ENCODE measurements at places on chromosomes 2 and 18. TPM values are rescaled to one million over a fixed set of nuclear protein-coding genes. Genes with fewer than 3 reads are reported as not detected.

DNA sequence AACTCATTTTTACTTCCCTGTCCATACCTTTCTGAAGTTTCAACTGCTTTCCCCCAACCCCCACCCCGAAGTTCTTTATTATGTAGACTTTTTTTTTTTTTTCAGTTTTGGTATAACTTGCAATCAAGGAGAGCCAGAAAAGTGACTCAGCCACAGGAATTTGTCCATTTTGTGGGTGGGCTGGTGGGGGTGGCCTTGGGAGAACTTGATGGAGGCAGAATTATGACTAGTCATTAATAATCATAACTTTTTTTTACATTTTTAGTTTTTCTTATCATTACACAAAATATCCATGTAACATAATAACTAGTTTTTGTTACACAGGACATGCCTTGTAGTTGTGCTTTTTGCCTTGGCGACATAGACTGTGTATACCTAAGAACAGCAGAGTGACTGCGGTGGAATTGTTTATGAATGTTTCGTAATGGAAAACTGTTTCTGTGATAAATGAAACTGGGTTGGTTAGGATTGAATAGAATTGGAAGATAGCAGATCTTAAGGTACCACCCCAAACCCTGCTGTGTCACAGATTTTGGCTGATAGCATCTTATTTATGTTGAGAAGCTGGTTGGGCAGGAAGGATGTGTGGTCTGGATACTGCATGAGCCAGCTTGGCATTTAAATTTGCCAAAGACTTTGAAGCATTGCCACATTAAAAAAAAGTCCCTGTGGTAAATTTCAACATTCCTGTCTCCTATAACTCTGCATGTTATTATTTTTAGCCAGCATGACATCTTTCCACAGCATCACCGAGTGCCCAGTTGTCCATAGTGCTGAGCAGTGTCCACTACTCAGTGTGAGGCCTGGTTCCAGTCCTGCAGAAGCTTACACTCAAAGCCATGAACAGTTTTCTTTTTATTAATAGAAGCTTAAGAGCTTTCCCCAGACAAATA lies 30.7 kb downstream of the LYPD6B start:
- no peaks in the 10 kb centered on the region for H3K36me3 ChIP-seq
- no peak overlapping the region for H3K27ac ChIP-seq
- peaks cover 24% of the 10 kb centered on the region for H3K4me1 ChIP-seq
- no peak for DNase-seq
- H3K4me3 ChIP-seq = no peak overlapping the region
- H3K27me3 ChIP-seq = no peaks in the 10 kb centered on the region

DNA sequence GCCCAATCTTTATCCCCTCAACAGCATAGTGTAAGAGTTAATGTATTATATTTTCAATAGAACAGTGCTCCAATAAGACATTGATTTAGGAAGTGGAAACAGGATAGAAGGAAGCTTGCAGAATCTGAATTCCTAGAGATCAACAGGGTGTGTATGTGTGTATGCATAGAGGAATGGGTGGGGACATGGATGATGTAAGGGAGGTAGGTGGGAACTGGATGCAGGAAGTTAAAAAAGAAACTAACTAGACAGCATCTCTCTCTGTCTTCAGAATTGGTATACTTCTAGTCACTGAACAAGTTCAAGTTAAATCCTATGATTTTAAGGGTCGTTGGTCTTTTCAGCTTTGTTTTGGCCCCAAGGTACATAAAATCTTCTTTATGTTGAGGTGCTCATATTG lies 196.6 kb downstream of the PMAIP1 start:
- DNase-seq = no peak
- no peak overlapping the region for H3K4me3 ChIP-seq
- no peaks in the 10 kb centered on the region for H3K36me3 ChIP-seq
- no peaks in the 10 kb centered on the region for H3K4me1 ChIP-seq

The C2orf78 gene
- not detected for total RNA-seq

The CNRIP1 gene
- 44.4 TPM for total RNA-seq

DNA sequence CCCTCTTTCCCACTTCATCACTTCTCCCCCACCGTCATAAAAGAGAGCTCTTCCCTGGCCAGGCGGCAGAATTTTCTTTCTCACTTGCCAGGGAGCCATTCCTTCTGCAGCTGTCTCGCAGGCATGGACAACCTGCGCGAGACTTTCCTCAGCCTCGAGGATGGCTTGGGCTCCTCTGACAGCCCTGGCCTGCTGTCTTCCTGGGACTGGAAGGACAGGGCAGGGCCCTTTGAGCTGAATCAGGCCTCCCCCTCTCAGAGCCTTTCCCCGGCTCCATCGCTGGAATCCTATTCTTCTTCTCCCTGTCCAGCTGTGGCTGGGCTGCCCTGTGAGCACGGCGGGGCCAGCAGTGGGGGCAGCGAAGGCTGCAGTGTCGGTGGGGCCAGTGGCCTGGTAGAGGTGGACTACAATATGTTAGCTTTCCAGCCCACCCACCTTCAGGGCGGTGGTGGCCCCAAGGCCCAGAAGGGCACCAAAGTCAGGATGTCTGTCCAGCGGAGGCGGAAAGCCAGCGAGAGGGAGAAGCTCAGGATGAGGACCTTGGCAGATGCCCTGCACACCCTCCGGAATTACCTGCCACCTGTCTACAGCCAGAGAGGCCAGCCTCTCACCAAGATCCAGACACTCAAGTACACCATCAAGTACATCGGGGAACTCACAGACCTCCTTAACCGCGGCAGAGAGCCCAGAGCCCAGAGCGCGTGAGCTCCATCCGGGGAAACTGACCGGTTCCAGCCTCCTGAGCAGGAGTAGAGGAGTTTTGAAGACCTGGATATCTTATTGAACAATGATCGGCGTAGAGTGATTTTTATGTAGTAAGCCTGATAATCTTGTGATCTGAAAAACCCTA lies at the start of gene MSGN1:
Gene MSGN1, plus strand, starts transcription at position 65 of the 850 bp plus-strand sequence. Its CDS starts 59 bp downstream, at position 124.
- no peaks in the 10 kb centered on the region for H3K27me3 ChIP-seq
- H3K4me1 ChIP-seq = peaks cover 8% of the 10 kb centered on the region
- H3K4me3 ChIP-seq = no peak within 1 kb of the TSS
- H3K36me3 ChIP-seq = no peaks in the 10 kb centered on the region
- no peak within 1 kb of the TSS for H3K27ac ChIP-seq

The GNAL gene
- 22.0 TPM for total RNA-seq

The KIF1A gene
- total RNA-seq = 1.7 TPM

The DCDC2C gene
- not detected for total RNA-seq

The IL1A gene
- total RNA-seq = not detected

DNA sequence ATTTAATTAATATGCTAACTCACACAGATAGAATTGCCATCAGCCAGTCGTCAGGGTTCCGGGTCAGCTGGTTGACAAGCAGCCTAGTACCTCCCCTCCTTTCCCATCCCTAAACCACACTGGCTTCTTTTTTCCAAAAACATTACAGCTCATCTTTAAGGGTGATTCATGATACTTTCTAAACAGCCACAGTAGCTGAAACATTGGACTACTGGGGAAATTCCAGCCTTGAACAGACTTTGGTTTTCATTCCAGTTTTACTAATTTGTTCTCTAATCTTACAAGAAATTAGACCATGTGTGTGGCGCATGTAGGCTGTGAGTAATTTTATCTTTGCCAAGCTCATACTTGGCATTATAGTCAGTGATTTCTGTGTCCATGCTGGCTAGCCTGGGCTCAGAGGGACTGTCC lies 110.8 kb downstream of the FMNL2 start:
- peak overlapping the region; percentile 0 for H3K27ac ChIP-seq
- H3K36me3 ChIP-seq = no peaks in the 10 kb centered on the region
- H3K4me3 ChIP-seq = no peak overlapping the region
- DNase-seq = no peak
- peaks cover 27% of the 10 kb centered on the region for H3K4me1 ChIP-seq

DNA sequence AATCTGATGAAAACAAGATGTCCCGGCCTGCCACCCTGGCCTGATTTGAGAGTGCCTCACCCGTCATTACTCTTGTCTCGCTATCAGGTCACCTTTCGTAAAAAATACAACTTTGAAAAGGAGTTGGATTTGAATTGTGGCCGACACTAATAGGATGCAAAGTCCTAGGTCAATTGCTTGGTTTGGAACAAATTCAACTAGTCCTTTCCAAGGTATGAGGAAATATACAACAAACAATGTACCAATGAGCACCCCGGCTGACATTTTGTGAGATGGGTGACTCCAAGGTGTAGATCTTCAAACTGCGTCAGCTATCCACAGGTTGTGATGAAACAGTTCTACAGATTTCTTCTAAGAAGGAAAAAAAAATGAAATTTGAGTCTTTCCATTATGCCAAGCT lies 77.8 kb downstream of the BCL2 start:
- peaks cover 48% of the 10 kb centered on the region for H3K4me1 ChIP-seq
- H3K27me3 ChIP-seq = no peaks in the 10 kb centered on the region
- no peak overlapping the region for H3K4me3 ChIP-seq
- H3K36me3 ChIP-seq = no peaks in the 10 kb centered on the region
- no peak overlapping the region for H3K27ac ChIP-seq

DNA sequence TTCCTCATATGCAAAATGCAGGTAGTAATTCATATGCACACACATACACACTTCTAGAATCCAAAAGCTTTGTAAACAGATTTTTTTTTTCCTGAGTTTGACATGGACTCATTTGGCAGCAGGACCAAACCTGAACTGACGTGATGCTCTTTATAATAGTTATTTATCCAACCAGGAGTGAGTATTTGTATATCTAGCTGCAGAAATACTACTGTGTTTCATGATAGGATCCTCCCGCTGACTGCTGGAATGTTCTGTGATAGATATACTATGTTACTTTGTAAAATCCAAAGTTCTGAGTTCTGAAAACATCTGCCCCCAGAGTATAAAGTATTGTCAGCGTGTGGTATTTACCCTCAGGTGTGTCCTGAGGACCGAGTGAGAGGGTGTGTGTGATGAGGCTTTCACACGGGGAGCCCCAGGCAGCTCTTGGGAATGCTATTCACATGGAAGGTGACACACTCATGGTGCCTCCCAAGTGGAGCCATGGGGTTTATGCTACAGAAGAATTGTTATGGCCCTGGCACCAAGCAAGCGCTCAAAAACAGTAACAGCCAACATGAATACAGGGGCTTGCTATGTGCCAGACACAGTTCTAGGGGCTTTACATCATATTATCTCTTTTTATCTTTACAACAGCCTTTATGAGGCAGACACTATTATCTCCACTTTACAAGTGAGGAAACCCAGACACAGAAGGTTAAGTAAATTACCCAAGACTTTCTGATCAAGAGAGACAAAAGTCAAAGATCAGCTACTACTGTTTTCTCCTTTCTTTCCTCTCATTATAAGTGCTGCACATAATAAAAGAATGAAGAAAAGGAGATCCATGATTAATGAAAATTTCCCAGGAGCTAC lies 16.7 kb upstream of the TXNDC2 start:
- H3K27me3 ChIP-seq = no peaks in the 10 kb centered on the region
- peaks cover 14% of the 10 kb centered on the region for H3K4me1 ChIP-seq
- no peak for DNase-seq
- no peak overlapping the region for H3K27ac ChIP-seq

GRCh38 chr18:57780706-57781347 lies 22.3 kb downstream of the ATP8B1 start:
- peak overlapping the region; percentile 69 for H3K27ac ChIP-seq
- peaks cover 68% of the 10 kb centered on the region for H3K4me1 ChIP-seq
- no peak for DNase-seq
- no peaks in the 10 kb centered on the region for H3K36me3 ChIP-seq
- H3K4me3 ChIP-seq = peak overlapping the region; percentile 1

DNA sequence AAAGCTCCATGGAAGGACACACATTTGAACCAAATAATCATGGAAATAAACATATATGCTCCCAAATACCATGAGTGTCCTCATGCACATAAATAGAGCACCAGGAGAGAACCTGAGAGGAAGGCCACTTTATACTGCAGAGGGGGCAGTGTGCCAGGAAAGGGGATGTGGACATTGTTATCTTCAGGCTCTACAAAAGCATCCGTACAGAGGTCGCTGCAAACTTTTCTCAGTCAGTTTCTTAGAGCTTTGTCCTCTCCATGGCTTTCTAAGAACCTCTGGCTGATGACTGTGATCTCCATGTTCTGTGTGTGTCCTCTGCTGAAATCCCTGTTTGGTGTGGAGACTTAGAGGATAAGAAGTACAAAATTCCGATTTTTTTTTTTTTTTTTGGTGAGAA lies 515.7 kb downstream of the CNTNAP5 start:
- H3K4me3 ChIP-seq = no peak overlapping the region
- DNase-seq = no peak
- no peaks in the 10 kb centered on the region for H3K36me3 ChIP-seq

DNA sequence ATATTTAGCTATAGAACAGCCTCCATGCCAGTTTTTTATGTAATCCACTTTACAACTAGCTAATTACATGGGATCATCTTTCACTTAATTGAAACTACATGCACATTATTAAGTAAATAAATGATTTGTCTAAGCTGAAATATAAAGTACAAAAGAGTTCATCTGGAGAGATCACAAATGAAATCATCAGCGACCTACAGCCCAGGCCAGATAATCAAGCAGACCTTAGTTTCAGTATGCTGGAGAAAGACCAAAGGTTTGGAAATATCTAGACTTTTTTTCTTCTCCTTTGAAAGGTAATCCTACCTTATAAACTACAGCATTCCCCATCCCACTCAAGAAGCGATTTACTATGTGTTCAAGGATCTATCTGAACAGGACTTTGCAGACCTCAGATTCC lies 26.5 kb downstream of the FIGN start:
- DNase-seq = no peak
- H3K27ac ChIP-seq = no peak overlapping the region
- peaks cover 10% of the 10 kb centered on the region for H3K4me1 ChIP-seq
- no peak overlapping the region for H3K4me3 ChIP-seq
- H3K36me3 ChIP-seq = no peaks in the 10 kb centered on the region

The BCL2L11 gene
- 12.0 TPM for total RNA-seq

DNA sequence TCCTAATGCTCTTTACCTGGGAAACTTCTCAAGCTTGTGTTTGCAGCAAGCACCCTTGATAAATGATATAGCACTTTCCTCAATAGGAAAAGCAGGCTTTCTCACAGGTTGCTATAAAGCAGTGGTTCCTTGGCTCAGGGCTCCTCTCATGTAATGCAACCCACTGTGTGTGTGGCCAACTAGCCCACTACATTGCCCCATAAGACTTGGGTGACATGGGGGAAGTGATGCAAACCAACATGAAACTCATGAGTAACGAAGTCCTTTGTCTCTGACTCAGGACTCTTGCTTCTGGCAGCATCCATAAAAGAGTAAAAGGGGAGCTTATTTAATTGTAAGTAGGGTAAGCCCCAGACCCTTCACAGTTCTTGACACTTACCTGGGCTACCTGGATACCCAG lies 106.9 kb downstream of the COL4A4 start:
- no peaks in the 10 kb centered on the region for H3K27me3 ChIP-seq
- H3K27ac ChIP-seq = no peak overlapping the region
- no peak for DNase-seq

DNA sequence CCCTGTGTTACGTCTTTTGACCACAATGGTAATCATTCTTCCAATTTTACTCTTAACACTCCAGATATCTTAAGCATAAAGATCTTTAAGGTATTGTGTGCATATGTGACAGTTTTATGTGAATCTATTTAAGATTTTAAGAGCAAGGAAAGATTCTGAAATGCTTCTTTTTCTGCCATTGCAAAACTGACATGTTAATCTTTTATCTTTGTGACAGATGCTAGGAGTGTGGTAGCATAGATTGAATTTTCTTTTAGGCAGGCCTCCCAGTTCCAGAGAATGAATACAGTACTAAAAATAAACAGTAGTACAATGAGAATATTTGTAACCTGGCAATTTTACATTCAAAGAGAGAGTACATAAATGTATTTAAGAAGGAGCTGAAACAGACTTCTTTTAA lies 232.5 kb upstream of the ZSWIM2 start:
- H3K4me3 ChIP-seq = no peak overlapping the region
- no peaks in the 10 kb centered on the region for H3K36me3 ChIP-seq
- DNase-seq = no peak
- no peak overlapping the region for H3K27ac ChIP-seq
- H3K4me1 ChIP-seq = no peaks in the 10 kb centered on the region

Data from esophagus muscularis mucosa (tissue), 4 donors.